Stimulated activated CD4-positive, alpha-beta T cell treated with anti-CD3 and anti-CD28 coated beads, Interleukin-15, amount 100 ng/mL, for 1 hour (primary cell): ENCODE measurements at places on chromosomes 12 and 14.

- DNase-seq, result no peak
Measured at GRCh38 chr14:73153272-73153671, 17.0 kb downstream of the PSEN1 start.

DNA sequence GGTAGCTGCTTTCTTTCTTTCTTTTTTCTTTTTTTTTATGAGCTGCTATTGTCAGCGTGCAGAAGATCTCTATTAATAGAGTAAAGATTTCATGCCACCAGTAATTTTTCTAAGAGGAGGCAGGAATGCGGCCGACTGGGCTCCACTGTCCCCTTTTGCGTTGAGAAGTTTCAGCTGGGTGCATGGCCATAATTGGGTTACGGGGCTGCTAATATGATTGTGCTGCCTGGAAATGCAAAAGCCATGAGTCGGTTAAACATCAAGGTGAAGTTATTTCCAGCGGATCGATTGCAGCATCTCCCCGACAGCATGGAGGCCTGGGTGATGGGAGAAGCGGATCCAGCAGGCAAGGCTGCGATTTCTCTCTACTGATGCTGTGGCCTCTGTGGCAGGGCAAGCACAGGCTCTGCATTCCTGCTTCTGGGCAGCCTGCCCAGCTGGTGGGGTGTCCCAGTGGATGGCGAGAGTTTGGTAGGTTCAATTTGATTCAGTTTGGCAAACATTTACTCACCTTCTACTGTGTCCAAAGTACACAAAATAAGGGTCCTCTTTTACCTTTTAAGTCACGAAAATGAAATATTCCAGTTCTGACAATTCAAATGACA, 54.4 kb upstream of the PRMT8 start:
- DNase-seq, result no peak

DNA sequence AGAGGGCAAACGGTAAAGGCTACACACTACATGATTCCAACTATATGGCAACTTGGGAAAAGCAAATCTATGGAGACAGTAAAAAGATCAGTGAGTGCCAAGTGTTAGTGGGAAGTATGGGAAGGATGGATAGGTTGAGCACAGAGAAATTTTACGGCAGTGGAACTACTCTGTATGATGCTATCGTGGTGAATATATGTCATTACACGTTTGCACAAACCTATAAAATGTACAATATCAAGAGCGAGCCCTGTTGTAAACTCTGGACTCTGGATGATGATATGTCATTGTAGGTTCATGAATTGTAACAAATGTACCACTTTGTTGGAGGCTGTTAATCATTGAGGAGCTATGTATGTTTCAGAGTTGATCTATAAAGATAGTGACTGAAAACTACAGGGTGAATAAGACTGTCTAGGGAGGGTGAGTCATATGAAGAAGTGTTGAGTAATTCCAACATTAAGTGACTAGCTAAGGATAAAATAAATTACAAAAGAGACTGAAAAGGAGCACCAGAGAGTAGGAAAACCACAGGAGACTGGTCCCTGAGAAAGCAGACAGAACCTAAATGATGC, 349.2 kb upstream of the LMO3 start:
- DNase-seq, result no peak

DNA sequence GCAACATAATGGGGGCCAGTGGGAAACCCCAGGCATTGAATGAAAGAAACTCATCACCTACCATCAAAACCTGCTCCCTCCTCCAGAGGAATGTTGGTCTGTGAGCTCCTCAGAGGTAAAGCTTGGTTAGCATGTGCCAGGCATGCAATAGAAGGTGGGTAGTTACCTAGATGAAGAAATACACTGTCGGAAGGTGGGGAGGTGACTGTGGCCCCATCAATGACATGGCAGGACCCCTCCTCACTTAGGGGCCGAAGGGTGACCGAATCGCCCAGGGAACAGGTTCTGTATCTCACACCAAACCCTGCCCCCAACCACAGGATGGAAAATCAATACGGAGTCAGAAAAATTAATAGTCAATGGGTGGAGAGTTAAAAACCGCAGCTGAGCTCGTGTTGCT, 135.6 kb downstream of the BCL11B start:
- no peak for DNase-seq

GRCh38 chr12:52895726-52896189, 9.1 kb downstream of the KRT8 start:
- no peak for DNase-seq

DNA sequence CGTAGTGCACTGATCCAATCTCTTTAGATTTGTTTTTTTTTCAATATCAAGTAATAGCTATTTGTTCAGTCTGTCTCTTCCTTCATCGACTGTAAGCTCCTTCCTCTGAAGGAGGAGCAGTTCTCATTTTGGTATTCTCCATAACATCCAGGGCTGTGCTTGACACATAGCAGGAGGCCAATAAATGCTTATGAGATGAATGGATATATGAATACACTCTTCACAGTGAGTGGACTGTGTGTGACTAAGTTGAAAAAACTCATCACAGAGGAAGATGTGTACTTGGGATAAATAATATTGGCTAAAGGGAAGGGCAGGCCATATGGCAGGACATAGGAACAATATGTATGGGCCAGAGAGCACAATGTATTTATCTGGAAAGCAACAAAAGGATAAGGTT, 205.3 kb upstream of the PRICKLE1 start:
- DNase-seq, result no peak

DNA sequence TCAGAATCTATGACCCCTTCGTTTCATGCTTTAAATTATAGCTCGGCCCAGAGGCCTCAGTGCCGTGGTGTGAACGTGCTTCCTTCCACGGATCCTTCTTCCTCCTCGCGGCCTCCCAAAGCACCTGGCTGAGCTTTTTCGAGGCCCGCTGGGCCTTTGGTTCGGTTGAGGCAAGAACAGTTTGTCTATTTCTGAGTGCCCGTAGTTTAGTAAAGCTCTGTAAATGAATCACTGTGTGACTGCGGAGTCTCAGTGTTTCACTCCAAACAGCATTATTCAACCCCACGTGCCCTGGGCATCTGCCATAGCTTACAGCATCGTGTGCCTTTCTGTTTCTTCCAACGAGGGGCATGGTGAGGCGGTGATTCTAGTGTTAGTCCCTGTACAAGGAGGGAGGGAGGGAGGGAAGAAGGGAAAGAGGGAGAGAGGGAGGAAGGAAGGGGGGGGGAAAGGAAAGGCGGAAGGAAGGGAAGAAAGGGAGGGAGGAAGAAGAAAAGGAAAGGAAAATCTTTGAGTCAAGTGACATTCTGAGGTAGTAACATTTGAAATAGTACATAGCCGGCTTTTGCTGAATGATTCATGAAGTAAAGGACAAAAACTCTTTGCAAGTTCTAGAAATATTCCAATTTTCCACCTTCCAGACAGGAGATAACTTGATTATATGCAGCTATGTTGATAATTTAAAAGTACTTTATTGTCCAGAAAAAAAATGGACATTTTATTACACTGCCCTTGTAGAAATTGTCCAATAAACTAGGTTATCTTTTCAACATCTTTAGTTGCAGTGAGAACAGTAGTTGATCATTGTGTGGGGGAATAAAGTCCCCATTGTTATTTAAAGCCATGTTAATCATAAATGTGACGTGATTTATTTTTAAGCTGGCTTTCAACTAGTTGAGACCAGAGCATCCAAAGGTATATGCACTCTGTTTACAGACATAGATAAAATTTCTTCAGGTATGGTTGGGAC, 1.2 kb upstream of the TRIM9 start:
- DNase-seq, result no peak

DNA sequence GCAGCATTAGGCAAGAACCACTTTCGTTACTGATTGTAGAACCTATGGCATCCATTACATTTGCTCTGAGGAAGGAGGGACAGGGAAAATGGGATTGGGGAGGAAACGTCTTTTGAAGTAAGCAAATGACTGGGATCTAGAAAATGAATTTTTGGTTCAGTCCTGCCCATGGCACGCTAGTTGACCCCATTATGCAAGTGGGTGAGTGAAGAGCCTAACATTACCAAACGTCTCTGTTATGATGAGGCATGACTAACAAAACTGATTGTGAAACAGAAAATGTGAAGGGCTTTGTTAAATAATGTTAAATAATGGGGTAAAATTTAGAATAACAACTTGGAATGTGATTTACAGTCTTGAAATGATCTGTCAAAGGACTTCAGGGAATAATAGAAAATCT, 38.9 kb downstream of the CPSF2 start:
- DNase-seq, result no peak

GRCh38 chr14:74595006-74595735, 16.9 kb downstream of the LTBP2 start:
- no peak for DNase-seq
